ENCODE measurements at places on chromosomes 1 and 21. TPM values are rescaled to one million over a fixed set of nuclear protein-coding genes. Genes with fewer than 3 reads are reported as not detected.

Gene CSMD2
- 0.14 TPM for total RNA-seq

Gene NMNAT2
- total RNA-seq = 0.27 TPM

Gene IFI6
- total RNA-seq = 274 TPM

Gene BLZF1
- total RNA-seq = 18.8 TPM

Gene PIK3R3
- 9.1 TPM for total RNA-seq

Gene S100A8
- total RNA-seq = 5.6 TPM

Gene NID1
- total RNA-seq = 74.9 TPM

Gene CFHR1
- not detected for total RNA-seq

Gene AADACL3
- not detected for total RNA-seq

Gene UBL4B
- 8.4 TPM for total RNA-seq

All from prostate gland (tissue), 2 donors.